NCI-H2081 (cell line): ENCODE measurements at places on chromosomes 5 and 9.

- no peak for DNase-seq
These were observed 452.3 kb upstream of the RORB start for GRCh38 chr9:74044844-74045243.

GRCh38 chr5:5957737-5958136 lies 420.6 kb downstream of the MED10 start:
- no peak for DNase-seq

GRCh38 chr9:95785209-95785608 lies 90.3 kb upstream of the ERCC6L2 start:
- DNase-seq, result no peak

DNA sequence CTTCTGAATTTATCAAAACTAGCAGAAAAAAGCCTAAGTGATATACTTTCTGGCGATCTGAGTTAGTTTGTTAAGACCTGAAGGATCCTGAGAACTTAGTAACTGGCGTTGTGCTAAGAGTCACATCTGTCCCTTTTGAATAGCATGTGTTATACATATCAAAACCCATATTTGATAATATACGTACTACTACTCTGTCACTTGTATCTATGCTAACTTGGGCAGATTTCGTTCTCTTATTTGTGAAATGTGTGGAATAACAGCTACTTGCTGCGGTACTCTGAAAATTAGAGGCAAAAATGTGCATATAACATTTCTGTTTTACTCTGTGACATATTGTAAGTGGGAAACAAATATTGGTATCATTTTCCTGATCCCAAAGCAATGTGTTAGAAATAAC lies 126.4 kb downstream of the PARP8 start:
- DNase-seq, result no peak

DNA sequence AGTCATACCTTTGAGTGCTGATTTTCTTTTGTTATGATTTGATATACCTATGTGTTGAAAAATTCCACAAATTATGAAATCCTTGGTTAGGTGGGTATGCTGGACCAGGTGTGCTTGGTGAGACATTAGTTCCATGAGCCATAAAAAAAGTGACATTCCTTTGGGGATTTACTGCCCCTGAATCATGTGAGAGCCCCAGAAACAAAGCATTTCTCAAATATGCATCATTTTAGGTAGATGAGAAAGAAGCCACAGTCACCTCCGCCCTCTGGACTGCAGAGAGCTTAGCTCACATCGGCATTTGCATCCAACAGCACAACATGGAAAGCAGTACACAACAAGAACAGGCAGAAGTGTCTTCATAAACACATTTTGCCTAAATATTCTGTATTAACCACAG lies 55.3 kb downstream of the DAP start:
- no peak for DNase-seq

- no peak for DNase-seq
These were observed 16.2 kb upstream of the ERAP1 start for GRCh38 chr5:96823900-96824380.

DNA sequence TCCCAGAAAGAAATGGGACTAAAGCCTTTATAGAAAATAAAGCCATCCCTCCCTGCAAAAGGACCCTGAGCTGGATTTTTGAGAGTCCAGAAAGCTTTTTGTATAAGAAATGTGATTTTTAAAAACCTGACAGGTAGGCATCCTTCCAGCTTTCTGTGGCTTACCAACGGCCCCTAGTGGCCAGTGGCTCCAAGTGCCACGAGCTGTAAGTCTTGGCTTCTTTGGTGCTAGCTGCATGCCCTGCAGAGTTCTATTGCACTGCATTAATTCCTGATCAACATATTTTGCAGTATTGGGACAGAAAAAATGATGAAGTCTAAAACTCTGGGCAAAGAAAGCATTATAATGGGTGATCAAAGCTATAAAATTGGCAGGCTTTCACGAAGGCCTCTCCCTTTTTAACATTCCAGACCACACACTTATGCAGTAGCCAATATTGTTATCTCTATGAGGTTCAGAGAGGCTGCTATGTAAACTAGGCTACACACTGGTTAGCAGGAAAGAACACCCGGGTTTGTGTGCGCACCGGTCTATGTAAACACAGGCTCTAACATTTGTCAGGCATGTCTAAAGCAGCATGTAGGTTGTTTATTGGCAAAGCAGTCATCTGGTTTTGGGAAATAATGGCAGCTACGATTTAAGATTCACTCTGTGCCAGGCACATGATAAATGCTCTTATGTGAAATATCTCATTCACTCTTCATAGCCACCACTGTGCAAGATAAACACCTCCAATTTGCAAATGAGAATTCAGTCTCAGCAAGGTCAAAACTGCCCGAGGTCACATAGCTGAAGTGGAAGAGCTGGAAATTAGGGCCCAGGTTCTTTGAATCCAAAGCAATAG lies 55.2 kb downstream of the NMUR2 start:
- peak; percentile 81 for DNase-seq

DNA sequence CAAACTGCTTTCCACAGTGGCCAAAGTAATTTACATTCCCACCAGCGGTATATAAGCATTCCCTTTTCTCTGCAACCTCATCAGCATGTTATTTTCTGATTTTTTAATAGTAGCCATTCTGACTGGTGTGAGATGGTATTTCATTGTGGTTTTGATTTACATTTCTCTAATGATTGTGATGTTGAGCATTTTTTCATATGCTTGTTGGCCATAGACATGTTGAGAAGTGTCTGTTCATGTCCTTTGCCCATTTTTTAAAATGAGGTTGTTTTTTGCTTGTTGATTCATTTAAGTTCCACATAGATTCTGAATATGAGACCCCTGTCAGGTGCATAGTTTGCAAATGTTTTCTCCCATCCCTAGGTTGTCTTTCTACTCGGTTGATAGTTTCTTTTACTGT lies 254.5 kb upstream of the MPDZ start:
- DNase-seq, result no peak

GRCh38 chr5:30765227-30765626 lies 428.3 kb upstream of the CDH6 start:
- no peak for DNase-seq
